Temporal lobe (tissue), 4 donors: ENCODE measurements at places on chromosomes 4 and X. TPM values are rescaled to one million over a fixed set of nuclear protein-coding genes. Genes with fewer than 3 reads are reported as not detected.

The ARHGEF9 gene
- 67.1 TPM for total RNA-seq

The SNX12 gene
- 64.4 TPM for total RNA-seq

The TMEM35A gene
- total RNA-seq, result 74.0 TPM

The FABP2 gene
- total RNA-seq, result not detected

The SH3TC1 gene
- 1.7 TPM for total RNA-seq

The NLRP2B gene
- total RNA-seq, result 0.25 TPM

The CLDN22 gene
- total RNA-seq, result not detected

The TSC22D3 gene
- total RNA-seq, result 46.0 TPM

The ADGRG2 gene
- 3.0 TPM for total RNA-seq

The ZFYVE28 gene
- total RNA-seq, result 5.7 TPM

The MTM1 gene
- total RNA-seq, result 8.1 TPM
